ENCODE measurements at places on chromosomes 1 and 21.
A peak's percentile ranks its signal among the peaks of the same experiment; 100 is the strongest.

GRCh38 chr1:178409541-178409940 lies 87.2 kb downstream of the CLEC20A start:
- DNase-seq: no peak

DNA sequence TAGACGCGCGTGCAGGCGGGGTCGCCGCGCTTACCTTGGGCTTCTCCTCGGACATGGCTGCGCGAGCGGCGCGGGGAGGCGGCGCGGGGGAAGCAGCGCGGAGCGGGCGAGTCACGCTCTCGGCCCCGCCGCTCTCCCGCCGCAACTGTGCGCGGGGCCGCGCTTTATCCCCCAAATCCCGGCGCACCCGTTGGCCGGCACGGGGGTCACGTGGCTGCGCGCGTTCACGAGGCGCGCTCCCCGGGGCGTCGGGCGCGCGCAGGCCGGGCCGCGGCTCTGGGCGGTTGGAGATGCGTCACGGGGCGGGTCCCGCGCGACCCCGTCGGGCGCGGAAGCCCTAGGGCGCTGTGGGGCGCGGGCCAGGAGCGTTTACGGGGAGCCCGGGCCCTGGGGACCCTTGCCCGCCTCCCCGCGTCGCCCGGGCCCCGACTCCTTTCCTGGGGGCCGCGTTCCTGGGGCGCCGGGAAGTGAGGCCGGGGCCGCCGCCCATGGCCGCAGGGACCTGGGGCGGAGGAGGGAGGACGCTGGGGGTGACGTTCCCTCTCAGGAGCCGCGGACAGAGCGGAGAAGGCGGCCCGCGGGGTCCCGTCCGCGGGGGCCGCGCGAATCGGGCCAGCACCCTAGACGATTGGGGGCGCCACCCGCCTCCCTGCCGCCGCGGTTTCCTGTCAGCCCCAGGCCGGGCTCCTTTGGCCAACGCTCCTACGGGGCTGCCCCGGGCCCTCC lies at the start of gene SUMO3:
TSS of gene SUMO3 (minus strand) at position 149 of the 726 bp plus-strand sequence. CDS start at position 55, 94 bp downstream.
- DNase-seq: peak; percentile 70

DNA sequence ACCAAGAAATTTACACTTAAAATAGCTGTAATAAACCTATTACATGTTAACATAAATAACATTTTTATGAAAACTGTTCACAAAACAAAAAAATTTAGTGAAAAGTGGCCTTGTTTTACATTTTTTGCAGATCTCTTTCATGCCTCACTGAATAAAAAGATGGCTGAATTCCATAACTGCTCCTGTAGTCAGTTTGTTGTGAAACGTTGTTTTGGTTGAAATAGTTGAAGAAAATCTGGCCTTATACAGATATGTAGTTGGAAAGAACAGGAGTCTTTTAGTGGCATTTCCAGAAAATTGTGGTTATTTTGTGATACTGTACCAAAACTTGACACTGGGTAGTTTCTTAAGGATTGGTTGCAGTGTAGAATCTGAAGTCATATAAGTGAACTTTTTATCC lies 18.1 kb downstream of the ITSN1 start:
- no peak for DNase-seq

DNA sequence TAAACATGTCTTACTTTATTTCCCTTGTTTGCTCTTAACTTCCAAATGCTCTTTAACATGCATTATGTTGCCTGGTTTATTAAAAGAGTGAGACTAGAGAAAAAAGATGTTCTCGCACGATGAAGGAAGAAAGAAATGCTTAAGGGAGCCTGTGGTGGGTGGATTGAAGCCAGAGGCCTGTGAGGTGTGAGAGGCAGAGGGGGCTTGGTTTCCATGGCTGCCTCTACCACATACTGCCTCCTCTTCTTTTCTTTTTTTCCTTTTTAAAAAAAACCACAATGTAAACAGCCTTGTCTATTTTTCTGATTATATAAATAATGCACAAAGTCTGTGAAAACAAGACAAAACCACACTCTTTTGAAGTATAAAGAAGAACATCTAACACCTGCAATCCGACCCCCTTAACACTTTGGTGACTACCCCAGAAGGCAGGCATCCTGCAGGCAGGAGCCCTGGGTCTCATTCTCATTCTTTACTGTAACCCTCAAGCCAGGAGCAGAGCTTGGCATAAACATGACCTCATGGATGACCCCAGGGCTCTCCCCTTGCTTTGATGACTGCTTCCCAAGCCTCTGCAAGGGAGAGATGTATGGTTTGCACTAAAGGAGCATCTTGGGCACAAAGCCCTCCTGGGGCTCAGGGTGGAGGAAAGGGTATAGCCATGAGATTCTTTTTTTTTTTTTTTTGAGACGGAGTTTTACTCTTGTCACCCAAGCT lies 10.1 kb upstream of the PARP1 start:
- no peak for DNase-seq
